ENCODE measurements at places on chromosomes 1 and 21.

DNA sequence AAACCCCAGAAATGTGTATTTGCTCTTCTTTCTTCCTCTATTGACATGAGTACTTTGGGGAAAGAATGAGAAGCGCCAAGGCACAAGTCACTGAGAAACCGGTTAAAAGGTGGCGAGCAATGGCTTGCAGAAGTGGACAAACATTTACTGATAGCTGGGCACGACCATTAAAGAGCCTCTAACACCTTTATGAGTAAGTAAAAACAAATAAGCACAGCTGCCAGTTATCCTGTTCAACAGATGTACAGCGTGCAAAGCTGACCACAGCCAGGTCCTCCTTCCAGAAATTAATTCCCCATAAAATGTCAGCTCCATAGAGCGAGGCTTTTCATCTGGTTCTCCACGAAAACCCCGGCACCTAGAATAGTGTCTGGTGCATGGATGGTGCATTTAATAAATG is 72.7 kb downstream of the CAPZB start:
- no peak for DNase-seq

DNA sequence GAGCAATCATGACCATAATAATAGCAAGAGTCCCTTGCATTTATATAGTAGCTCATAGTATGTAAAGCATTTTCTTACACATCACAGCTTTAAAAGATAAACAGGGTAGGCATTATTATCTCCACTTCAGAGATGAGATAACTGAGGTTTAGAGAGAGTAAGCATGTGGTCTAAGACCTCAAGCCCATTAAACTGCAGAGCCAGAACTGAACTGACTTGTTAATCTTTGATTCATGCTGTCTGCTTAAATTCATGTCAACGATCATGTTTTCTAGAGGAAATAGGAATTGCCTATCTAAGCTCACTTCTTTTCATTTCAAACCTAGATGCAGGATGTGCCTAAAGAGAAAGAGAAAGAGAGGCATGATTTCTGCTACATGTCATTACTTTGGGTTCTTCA is 524.8 kb downstream of the PTPRC start:
- DNase-seq, result no peak

DNA sequence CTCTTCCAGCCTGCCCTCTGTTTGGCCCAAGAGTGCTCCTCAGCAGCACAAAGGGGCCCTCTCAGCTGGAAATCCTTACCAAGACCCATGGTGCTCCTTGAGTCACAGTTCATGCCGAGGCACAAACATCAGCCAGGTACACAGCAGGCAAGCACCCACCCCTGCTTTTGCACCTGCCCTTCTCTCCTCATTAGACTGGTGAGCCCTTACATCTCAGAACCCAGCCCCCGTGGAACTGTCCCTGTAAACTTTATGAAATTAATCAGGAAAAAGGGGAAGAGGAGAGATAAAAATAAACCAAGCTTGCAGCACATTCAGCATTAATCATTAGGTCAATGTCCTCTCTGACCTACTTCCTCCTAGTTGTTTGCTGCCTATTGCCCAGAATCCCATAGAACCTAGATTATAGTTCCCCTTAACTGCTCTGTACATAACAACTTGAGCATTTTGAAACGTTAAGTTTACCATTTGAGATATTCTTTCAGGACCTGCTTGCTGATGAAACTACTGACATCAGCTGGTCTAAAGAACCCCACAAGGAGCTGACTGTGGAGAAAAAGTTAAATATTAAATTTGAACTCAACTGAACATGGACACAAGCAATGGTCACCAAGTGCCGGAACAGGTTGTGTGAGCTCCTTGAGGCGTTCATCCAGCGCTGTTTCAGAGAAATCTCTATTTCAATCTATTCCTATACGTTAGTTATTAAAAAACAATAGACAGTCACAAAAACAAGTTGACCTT is 738.4 kb downstream of the MATN1 start:
- DNase-seq, result no peak

- peak; percentile 82 for DNase-seq
These were observed 2.5 kb downstream of the RGS4 start for GRCh38 chr1:163071405-163072255.

- DNase-seq, result no peak
These were observed 371.7 kb upstream of the BRINP3 start for GRCh38 chr1:190849346-190849745.

- no peak for DNase-seq
These were observed 39.7 kb downstream of the SIM2 start for GRCh38 chr21:36738489-36739126.

- no peak for DNase-seq
These were observed 621.5 kb upstream of the ADGRL2 start for GRCh38 chr1:81179242-81179641.

GRCh38 chr21:44942566-44942965 is 2.7 kb downstream of the SLX9 start:
- DNase-seq, result no peak

GRCh38 chr1:220579317-220579716 is 51.4 kb downstream of the MARK1 start:
- no peak for DNase-seq

GRCh38 chr1:223684488-223684792 is 18.9 kb upstream of the CAPN8 start:
- DNase-seq, result no peak

DNA sequence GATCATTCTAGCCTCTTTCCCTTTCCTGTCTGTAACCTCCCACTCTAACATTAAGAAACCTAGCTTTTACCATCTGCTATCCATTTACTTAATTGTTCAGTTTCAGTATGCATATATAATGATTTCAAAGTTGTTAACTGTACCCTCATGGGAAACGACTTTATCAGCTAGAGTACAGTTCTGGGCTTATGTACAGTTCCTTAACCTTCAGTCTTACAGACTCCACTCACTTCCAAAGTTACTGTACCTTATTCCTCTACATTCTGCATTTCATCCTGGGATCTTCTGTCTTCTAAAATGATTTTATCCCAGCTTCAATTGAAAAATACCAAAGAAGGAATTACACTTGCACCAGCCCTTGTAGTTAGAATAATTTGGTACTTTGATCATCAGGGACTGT is 108.7 kb upstream of the KCNE2 start:
- no peak for DNase-seq

DNA sequence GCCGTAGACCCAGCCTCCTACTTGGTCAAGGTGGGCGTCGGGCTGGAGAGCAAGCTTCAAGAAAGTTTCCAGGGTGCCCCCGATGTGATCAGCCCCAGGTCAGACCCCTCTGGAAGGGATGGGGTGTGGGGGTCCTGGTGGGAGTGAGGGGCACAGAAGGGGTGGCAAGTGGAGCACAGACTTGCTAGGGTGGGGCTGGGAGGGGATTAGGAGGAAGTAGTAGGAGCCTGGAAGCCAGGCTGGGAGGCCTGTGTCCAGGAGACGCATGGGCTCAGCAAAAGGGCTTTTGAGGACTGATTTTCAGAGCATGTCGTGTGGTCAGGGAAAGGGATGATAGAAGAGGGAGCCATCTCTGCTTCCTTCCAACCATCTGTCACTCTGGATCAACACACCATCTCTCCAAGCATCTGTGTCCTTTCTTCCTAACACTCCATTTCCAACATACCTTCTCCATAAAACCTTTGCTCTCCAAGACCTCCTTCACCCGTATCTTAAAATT is 8.5 kb downstream of the TRIM46 start:
- no peak for DNase-seq

- no peak for DNase-seq
These were observed 42.1 kb downstream of the NRIP1 start for GRCh38 chr21:15022608-15023261.

GRCh38 chr1:54854381-54855020 is 32.5 kb downstream of the DHCR24 start:
- DNase-seq, result no peak

GRCh38 chr1:221993444-221993948 is 251.6 kb upstream of the DUSP10 start:
- DNase-seq, result no peak

DNA sequence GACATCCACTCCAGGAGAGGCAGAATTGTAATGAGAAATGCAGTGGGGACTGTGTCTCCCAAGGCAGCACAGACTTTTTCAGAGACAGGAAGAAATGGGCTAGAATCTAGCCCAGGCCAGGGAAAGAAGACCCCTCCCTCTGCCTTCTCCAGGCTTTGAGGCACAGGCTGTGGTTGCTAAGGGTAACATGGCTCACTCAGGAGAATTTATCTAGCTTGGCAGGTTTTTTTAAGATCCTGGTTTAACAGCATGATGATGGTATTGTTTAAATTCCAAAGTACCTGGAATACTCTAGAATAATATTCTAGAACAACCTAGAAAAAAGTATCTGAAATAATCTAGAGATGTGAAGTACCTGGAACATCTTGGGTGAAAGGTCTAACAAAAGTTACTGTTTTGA is 125.6 kb downstream of the URB2 start:
- DNase-seq, result no peak

DNA sequence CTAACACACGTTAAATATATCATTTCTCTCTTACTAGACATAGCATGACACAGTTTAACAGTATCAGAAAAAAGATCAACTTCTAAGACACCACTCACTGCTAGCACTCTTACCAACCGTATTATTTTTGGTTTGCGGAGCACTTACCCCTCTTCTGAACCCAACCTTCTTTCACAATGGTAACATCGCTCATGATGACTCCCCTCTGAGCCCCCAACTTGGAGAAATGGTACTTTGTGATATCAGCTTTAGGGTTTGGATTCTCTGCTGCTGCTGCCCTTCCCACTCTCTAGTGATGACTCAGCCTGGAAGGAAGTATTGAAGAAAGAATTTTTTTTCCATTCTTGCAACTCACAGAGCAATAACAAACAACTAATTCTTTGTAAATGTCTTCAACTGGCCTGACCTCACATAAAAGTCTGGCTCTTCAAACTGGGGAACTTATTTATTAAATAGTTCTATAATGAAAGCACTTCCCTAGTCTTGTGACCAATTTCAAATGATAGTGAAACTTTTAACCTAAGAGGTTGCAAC is 7.0 kb downstream of the AKT3 start:
- no peak for DNase-seq

GRCh38 chr1:113452921-113453770 is 62.8 kb downstream of the MAGI3 start:
- DNase-seq, result no peak

DNA sequence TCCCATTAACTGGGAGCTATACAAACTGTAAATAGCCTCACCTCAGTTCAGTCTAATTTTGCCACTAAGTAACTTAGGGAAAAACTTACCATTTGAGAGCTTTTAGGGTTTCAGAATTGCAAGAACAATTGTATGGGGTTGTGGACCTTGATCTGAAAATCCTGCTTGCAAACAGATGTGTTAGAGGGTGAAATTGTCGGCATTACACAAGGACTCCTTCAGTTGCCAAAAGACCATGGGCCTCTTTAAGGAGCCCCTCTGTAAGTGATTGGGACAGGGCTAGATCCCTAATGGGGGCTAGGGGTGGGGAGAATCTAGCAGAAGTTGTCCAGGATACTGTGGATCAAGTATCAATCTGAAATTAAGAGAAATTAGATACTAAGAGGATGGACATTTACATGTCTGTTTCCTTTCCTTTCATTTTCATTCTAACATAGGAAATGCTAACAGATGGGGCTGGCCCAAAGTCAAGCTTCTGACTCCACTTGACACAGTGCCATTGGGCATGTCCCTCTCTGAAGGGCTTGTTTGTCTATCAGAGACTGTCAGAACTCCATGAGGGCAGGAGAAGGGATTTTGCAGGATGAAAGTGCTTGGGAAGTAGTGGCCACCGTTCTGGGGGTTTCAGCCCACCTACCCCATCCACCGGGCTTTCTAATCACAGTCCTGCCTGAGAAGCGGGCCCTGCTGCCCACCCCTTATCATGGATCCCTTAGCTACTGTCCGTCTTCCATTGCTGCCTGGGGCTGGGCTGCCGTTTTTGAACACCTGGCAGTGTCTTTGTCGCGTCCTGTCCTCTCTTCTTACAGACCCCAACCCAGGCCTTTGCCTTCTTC is 54.7 kb downstream of the STUM start:
- peak; percentile 82 for DNase-seq

DNA sequence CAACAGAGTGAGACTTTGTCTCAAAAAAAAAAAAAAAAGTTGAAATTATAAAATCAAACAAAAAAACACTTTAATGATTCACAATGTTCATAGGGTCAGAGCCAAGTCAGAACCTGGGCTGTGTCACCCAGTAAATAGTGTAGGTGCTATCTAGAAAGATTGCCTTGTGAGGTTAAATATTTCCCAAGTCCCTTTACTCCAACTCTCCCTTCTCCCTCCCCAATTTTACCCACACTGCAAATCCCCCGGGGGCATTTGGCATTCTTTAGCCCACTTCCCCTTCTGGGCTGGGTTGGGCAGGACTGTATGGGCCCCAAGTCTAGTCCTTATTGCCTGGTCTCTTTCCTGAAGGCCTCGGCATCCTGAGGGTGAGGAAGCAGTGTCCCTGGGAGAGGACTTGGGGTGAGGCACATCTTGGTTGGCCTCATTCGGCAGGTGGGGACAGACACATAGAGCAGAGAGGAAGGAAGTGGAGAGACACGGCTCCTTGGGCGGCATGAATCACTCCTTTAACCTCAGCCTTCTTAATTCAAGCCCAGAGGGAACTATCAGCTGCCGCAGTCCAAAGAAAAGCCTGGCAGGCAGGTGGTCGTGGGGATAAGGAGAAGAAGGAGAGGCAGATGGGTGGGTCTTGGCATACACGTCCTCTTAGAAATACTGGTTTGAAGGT is 8.2 kb downstream of the ADORA1 start:
- no peak for DNase-seq

DNA sequence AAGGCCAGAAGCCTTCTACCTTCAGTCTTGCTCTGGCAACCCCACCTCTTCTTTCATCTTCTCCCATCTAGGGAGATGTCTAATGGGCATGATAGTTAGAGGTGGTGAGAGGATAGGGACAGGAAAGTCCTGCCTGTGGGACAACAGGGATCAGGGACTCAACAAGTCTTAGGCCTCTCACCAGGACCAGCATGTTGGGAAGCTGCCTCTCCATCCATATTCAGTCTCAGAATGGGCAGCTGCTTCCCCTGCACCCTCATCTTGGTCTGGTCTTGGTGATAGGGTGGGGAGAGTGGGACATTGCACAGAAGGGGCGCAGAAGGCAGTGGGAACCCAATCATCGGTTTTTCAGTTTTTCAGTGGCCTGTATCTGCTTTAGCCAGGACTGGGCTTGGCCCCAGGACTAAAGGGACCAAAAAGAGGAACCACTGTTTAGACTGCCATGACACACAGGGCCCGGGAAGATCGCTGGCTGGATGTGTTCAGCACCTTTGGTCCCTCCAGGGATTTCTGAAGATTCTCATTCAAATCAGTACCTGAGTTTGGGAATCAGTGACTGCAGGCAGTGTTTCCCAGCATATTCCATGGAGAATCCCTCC is 12.7 kb downstream of the RHEX start:
- DNase-seq, result no peak

- DNase-seq, result no peak
These were observed 467.5 kb upstream of the CXADR start for GRCh38 chr21:17045214-17045853.

DNA sequence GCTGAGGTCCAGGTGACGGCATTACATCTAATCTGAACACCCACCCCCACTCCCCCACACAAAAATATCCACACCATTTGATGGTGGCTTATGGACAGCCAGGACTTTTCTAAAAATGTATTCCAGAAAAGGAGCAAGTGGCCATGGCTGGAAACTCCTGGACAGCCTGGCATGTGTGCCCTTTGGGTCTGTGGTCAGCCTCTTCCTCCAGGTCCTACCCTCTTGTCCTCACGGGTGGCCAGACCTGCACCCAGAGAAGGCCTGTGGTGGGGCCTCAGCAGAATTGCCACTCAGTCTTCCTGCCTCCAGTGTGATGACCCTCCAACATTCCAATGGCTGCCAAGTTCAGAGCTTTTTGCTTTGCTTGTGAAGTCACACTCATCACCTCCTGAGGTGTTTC is 600.6 kb downstream of the AJAP1 start:
- DNase-seq, result no peak
